ENCODE measurements at places on chromosomes 13 and 19. TPM values are rescaled to one million over a fixed set of nuclear protein-coding genes. Genes with fewer than 3 reads are reported as not detected.

DNA sequence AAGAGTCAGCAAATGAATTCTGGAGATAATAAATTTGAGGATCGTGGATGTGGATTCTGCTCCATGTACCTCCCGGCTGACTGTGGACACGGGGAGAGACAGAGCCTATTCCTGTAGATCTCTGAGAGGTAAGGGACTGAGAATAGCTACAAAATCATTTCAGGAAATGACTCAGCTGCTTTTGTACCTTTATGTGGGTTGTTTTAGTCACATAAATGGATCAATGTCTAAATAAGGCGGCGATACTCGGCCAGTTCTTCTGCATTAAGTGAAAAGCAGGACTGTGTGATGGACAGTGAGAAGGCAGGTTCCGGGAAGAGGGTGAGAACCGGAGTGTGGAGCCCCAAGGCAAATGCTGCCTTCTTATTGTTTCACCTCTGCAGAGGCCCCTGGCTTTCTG is 128.1 kb downstream of the EFNB2 start:
- peak; percentile 14 for DNase-seq

ZNF865 gene
- 0.68 TPM for total RNA-seq

TMEM38A gene
- total RNA-seq: 1.3 TPM

DNA sequence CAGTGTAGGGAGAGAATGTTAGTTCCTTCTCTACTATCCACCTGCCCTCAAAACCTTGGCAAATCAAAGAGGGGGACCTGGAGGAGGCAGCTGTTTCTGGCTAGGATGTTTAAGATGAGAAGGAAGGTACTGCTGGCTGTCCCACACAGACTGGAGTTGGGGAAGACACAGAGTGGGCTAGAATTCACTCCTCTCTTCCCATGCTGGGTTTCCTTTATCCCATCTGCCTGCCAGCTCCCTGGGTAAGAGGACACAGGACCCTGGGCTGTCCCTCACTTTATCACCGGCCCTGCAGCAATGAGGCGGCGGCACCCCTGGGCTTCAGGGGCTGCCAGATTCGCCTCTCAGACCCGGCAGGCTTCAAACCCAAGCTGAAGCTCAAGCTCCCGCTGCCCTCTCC is 69.5 kb downstream of the KLF2 start:
- DNase-seq: no peak

- no peak for DNase-seq
These were observed 1.8 kb downstream of the LCP1 start for GRCh38 chr13:46179969-46180763.

GRCh38 chr13:27792393-27793218 is at the start of gene GSX1:
Gene GSX1 (plus strand): TSS chr13:27792483. CDS start chr13:27792691, 208 bp downstream.
- peak; percentile 63 for DNase-seq

TRPM4 gene
- 8.3 TPM for total RNA-seq

- peak; percentile 61 for DNase-seq
These were observed 10.4 kb downstream of the GJB2 start for GRCh38 chr13:20182231-20182846.

- no peak for DNase-seq
These were observed 45.5 kb upstream of the NPAS1 start for GRCh38 chr19:46974181-46974580.

GRCh38 chr13:36131931-36132297 is 732 bp upstream of the DCLK1 start:
- DNase-seq: no peak

- no peak for DNase-seq
These were observed 70.5 kb downstream of the IRS2 start for GRCh38 chr13:109715902-109716301.

PRR36 gene
- total RNA-seq: not detected

GRCh38 chr13:57629821-57630235 is 1.7 kb upstream of the PCDH17 start:
- DNase-seq: peak; percentile 51

- DNase-seq: no peak
These were observed 91.0 kb upstream of the MYCBP2 start for GRCh38 chr13:77417897-77418296.

DNA sequence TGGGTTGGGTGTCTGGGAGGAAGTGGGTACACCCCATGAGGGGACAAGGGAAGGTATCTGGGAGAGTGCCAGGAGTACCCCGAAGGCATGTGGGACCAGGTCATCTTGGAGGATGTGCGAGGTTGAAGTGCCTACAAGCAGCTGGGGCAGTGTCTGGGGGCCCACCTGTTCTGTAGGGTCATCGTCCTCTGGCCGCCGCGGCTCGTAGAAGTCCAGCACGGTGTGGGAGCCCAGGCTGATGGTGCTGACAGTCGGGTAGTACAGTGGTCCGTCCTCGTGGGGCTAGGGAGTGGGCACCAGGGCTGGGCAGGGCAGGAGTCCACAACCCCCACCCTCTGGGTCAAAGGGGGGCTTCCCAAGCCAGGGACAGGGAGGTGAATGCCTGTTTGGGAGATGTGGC is 1.8 kb upstream of the SYNE4 start:
- DNase-seq: no peak

GRCh38 chr19:35710784-35711723 is 6.7 kb downstream of the ZBTB32 start:
- no peak for DNase-seq

- DNase-seq: no peak
These were observed 4.5 kb downstream of the MLLT1 start for GRCh38 chr19:6275170-6275744.

DNA sequence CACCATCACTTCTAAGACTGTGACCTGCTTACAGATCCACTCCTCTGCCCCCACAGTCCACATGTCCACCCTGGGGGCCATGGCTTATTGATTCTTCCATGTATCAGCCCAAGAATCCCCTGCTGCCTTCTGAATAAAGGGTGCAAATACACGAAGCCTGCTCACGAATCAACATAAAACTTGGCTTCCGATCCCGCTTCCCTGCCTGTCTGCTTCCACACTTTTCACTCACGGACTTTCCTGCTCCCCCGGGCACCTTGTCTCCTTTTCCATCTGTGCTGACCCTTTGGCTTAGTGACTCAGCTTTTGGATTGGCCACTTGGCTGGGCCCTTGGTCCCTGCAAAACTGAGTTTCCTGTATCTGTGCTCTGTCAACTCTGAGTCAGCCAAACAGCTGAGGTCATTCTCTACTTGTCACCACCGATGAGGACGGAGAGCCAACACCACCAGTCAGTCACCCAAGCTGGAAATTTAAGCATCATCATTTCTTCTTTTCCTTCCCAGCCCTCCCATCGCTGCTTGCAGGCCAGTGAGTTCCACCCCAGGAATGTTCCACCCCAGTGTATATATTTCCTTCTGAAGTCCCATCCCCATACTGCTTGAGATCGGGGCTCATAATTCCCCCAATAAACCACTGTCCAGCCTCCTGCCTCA is 11.4 kb upstream of the USP12 start:
- DNase-seq: peak; percentile 94

DNA sequence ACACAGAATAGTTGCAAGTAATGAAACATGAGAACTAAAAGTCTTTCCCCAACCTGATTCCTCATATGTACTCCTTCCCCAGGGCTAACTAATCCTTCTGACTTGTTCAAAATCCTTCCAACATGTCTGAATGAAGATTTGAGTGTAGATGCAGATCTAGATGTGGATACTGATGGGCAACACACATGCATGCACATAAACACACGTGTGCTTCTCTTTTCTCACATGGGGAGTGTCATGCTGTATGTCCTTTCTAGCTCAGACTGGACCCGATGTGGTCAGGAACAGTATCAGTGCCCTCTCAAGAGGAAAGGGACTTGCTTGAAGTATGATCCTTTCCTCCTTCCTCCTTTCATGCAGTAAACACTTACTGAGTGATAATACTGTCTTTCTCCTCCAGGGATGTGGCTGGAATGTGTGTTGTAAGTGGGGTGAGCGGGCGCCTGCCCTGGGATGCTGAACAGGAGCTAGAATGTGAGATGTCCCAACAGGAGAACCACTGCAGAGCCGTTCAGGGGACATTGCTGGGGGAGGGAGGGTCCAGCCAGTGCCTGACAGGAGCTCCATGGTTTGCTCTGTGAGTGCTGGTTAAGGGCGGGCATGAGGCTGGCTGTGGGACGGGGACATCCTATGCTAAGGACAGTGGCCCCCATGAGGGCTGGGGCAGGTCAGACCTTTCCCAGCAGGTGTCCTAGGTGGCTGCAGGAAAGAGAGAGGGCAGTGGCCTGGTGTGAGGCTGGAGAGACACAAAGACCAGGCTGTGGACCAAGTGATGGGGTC is 146.9 kb downstream of the TEX29 start:
- no peak for DNase-seq

HPN gene
- not detected for total RNA-seq

DNA sequence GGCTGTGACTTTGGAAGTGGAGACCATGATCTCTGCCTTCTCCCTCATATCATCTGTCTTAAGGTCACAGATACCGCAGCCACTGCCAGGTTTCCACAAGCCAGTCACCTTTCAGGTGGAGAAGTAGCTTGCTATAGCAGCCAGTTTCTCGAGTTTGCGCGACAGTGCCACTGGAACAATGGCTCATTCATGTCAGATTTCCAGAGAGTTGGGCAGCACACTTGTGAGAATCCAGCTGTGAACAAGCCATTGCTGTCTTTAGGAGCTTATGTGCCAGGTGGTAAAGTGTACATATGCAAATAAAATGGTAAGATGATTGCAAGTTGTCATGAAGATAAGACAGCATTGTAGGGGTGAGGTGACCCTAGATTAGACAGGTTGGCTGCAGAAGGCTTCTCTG is 22.3 kb downstream of the GARRE1 start:
- no peak for DNase-seq

- DNase-seq: peak; percentile 77
These were observed 53.1 kb downstream of the ZNF254 start for GRCh38 chr19:24140099-24140498.

- no peak for DNase-seq
These were observed 153.9 kb downstream of the DACH1 start for GRCh38 chr13:71712988-71713653.

CEACAM7 gene
- total RNA-seq: not detected

CLN5 gene
- 21.0 TPM for total RNA-seq

- DNase-seq: no peak
These were observed 74.7 kb downstream of the KL start for GRCh38 chr13:33090755-33091414.

MAP2K7 gene
- total RNA-seq: 5.0 TPM

DNA sequence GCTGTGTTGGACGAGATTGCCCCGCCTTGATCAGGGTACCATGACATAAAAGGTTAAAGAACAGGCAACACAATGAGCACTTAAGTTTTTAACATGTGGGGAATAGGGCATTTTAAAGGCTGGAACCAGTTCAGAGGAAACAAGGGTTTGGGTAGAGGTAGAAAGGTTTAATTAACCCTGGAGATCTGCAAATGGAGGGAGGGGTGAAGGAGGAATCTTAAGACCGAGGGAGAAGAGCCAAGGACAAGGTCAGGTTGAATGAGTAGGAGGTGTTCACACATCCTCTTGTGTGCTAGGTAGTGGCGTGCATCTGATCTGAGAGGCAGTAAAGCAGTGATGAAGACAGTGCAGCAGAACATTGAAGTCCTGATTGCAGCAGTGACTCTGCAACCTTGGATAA is 28.5 kb downstream of the SKA3 start:
- DNase-seq: no peak

Data from RPMI7951 (cell line).